K562 (cell line): ENCODE measurements at places on chromosomes 16 and 17. TPM values are rescaled to one million over a fixed set of nuclear protein-coding genes. Genes with fewer than 3 reads are reported as not detected.

GRCh38 chr16:23131436-23131835 lies 17.8 kb downstream of the USP31 start:
- no peak overlapping the region for H3K4me3 ChIP-seq
- no peaks in the 10 kb centered on the region for H3K4me1 ChIP-seq
- H3K36me3 ChIP-seq = no peaks in the 10 kb centered on the region
- DNase-seq = no peak
- no peaks in the 10 kb centered on the region for H3K27me3 ChIP-seq

DNA sequence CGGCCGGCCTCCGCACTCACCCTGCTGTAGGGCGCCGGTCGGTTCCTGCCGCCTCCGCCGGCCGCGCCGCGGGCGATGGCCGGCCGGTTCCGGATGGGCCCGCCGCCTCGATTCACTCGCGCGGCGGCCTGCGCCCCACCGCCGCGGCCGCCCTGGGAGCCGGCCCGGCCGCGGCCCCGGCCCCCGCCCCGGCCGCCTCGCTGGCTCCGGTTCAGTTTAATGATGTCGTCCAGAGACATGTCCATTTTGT lies 158 bp downstream of the ALYREF start:
- no peak for DNase-seq
- H3K4me1 ChIP-seq = peaks cover 12% of the 10 kb centered on the region; the same call in 2 of the 3 replicates
- peak overlapping the region; percentile 97 for H3K27ac ChIP-seq
- H3K36me3 ChIP-seq = peaks cover 71% of the 10 kb centered on the region
- H3K27me3 ChIP-seq = no peaks in the 10 kb centered on the region

Gene CCR7
- total RNA-seq = 1.1 and 1.3 TPM in 2 replicates

GRCh38 chr16:66895689-66895979 lies 15.3 kb downstream of the PDP2 start:
- H3K27me3 ChIP-seq = no peaks in the 10 kb centered on the region
- H3K4me3 ChIP-seq = no peak overlapping the region
- H3K27ac ChIP-seq = no peak overlapping the region
- DNase-seq = no peak
- peaks cover 9% of the 10 kb centered on the region; the same call in 1 of the 3 replicates for H3K36me3 ChIP-seq
- H3K4me1 ChIP-seq = peaks cover 20% of the 10 kb centered on the region

DNA sequence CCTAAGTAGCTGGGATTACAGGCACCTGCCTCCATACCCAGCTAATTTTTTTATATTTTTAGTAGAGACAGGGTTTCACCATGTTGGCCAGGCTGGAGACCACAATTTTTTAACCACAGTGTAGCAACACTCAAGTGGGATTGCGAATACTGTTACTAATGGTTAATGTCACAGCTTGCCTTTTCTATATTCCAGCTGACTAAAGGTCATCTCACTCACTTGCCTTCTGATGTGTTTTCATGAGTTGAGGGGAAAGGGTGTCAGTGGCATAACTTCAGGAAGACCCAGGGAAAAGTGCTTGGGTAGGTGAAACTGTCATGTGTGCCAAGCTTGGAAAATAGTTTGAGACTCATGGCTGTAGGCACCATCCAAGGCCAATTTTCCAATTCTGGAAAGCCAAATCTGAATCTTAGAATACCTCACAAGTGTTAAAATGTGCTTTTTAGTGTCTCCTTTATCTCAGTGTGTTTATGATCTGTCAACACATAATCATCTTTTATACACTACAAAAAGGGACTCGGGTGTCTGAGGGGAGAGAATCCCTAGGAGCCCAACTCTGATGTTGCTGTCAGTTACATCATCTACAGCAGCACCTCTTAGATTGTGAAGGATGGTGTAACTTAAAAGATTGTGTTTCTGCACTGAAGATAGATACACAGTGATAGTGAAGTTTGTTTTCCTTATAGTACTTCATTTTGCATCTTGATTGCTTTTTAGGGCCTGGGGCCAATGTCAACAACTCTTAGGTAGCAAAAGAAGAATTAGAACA lies 27.1 kb downstream of the OGFOD1 start:
- DNase-seq = no peak
- no peaks in the 10 kb centered on the region for H3K27me3 ChIP-seq

Gene TMEM235
- total RNA-seq = not detected in 2 replicates

DNA sequence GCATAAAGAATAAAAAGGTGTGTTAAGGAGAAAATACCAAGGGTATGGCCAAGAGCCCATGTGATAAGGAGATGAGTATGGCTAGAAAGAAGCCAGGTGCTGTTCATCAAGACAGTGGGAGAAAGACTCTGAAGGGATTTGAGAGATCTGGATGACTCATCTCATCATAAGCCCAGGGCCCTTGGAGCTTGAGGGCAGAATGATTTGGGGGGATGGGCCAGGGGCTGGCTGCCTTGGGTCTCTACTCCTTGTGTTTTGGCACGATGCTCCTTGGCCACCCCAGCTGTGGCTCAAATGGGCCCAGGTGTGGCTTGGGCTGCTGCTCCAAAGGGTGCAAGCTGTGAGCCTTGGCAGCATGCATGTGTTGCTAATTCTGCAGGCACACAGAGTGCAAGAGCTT lies 14.5 kb upstream of the TNFRSF13B start:
- peaks cover 38% of the 10 kb centered on the region for H3K27me3 ChIP-seq
- no peaks in the 10 kb centered on the region; the same call in 2 of the 3 replicates for H3K4me1 ChIP-seq
- no peak overlapping the region for H3K4me3 ChIP-seq
- H3K27ac ChIP-seq = no peak overlapping the region
- H3K36me3 ChIP-seq = no peaks in the 10 kb centered on the region

Gene SOST
- total RNA-seq = not detected in 2 replicates

GRCh38 chr16:81875461-81875860 lies 96.4 kb downstream of the PLCG2 start:
- H3K36me3 ChIP-seq = no peaks in the 10 kb centered on the region
- peaks cover 57% of the 10 kb centered on the region for H3K27me3 ChIP-seq
- no peak for DNase-seq
- H3K27ac ChIP-seq = no peak overlapping the region
- 0 out of 3 replicates have a peak, but pooled peaks cover 5% of the 10 kb centered on the region for H3K4me1 ChIP-seq

DNA sequence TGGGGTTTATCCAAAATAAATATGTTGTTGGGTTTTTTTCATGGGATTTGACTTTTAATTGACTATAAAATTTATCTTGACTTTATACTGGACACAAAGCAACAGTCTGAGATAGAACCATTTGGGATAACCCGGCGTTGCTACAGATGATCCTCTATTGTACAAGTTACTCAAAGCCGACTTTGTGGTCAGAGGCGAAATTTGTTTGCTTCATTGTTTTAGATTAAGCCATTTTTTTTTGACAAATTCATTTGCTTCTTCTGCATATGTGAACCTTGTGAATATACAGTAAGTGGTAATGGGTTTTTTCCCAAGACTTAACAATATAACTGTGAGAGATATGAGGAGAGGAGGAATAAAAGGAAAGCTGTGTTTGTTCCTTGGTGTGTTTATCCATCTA lies 11.8 kb downstream of the MYO1D start:
- H3K4me3 ChIP-seq = no peak overlapping the region
- peaks cover 15% of the 10 kb centered on the region for H3K4me1 ChIP-seq
- peaks cover 4% of the 10 kb centered on the region; the same call in 1 of the 3 replicates for H3K36me3 ChIP-seq
- H3K27ac ChIP-seq = no peak overlapping the region
- H3K27me3 ChIP-seq = no peaks in the 10 kb centered on the region

DNA sequence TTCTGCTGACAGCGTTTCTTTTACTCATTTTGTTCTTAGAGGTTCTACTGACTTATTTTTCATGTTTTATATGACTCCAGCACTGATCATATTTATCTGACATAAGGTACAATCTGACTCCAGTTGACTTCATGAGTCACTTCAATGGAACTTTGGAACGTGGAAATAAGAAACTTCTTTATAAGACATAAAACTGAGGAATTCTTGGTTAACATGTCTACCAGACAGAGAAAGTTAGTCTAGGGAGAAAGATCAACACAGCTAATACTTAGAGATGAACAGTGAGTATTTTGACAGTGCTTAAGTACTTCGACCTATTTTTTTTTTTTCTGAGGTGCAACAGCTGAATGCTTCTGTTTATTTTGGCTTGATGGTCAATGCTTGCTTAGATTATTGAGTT lies 679.5 kb downstream of the KCNJ2 start:
- H3K27ac ChIP-seq = no peak overlapping the region
- no peaks in the 10 kb centered on the region for H3K36me3 ChIP-seq
- H3K27me3 ChIP-seq = no peaks in the 10 kb centered on the region
- DNase-seq = no peak
- H3K4me3 ChIP-seq = no peak overlapping the region

Gene SLC52A1
- not detected in 2 replicates for total RNA-seq

GRCh38 chr16:60438894-60439293 lies 1597.3 kb downstream of the CDH8 start:
- H3K4me1 ChIP-seq = no peaks in the 10 kb centered on the region
- no peak overlapping the region for H3K27ac ChIP-seq
- H3K36me3 ChIP-seq = no peaks in the 10 kb centered on the region
- DNase-seq = no peak
- H3K27me3 ChIP-seq = no peaks in the 10 kb centered on the region

DNA sequence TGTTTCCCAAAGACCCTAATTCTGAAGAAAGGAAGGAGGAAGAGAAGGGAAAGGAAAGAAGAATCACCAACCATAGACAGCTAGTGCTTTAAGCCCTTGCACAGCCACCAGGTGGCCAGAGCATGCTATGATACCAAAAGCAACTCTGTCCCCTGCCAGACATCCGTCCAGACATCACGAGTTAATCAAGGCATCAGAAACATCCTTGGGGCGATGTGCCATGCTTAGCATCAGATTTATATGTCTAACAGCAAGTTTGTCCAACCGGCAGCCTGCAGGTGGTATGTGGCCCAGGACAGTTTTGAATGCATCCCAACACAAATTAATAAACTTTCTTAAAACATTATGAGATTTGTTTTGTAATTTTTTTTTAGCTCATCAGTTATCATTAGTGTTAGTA lies 2.9 kb upstream of the CRYBA1 start:
- peak; percentile 44 for DNase-seq
- no peaks in the 10 kb centered on the region for H3K27me3 ChIP-seq
- no peak overlapping the region for H3K4me3 ChIP-seq
- H3K27ac ChIP-seq = no peak overlapping the region

- peaks cover 69% of the 10 kb centered on the region for H3K27me3 ChIP-seq
- H3K27ac ChIP-seq = no peak overlapping the region
- H3K36me3 ChIP-seq = no peaks in the 10 kb centered on the region
- H3K4me1 ChIP-seq = no peaks in the 10 kb centered on the region
- DNase-seq = no peak
- no peak overlapping the region for H3K4me3 ChIP-seq
These were observed 72.9 kb downstream of the JPH3 start for GRCh38 chr16:87675111-87675719.

DNA sequence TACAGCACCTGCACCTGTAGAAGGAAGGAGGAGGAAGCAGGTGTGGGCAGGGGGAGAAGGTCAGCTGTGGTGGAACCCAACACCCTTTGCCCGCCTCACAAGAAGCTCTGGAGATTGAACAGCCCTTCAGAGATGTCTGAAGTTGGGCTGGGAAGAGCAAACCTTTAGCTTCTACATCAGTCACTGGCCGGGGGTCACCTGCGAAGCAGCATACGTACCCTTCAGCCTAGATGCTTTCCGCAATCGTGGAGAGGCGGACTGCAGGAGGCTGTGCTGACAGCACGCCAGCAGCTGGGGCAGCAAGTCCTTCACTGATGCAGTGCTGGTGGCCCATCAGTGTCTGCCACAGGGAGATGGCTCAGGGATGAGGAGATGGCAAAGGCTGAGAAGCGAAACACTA lies 5.2 kb upstream of the HS3ST3B1 start:
- H3K36me3 ChIP-seq = no peaks in the 10 kb centered on the region
- no peak overlapping the region for H3K4me3 ChIP-seq
- H3K27me3 ChIP-seq = peaks cover 6% of the 10 kb centered on the region
- no peak overlapping the region for H3K27ac ChIP-seq
- DNase-seq = no peak

DNA sequence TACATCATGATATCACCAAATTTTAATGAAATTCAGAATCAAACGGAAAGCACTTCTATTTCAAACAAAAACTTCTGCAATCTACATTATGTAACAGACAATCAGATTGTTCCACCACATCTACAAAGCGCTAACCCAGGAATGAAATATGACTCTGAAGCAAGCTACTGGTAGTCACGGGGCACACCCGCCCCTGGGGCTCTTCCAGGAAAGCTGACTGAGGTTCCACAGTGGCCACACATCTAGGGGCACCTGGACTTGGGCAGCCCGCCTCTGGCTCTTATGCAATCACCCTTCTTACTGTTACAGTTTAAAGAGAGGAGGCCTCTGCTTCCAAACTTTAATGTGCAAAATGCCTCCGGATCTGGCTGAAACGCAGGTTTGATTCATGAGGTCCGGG lies 27.5 kb downstream of the ZCCHC14 start:
- H3K27ac ChIP-seq = peak overlapping the region; percentile 54
- H3K27me3 ChIP-seq = no peaks in the 10 kb centered on the region
- peak; percentile 73 for DNase-seq
- H3K36me3 ChIP-seq = no peaks in the 10 kb centered on the region

DNA sequence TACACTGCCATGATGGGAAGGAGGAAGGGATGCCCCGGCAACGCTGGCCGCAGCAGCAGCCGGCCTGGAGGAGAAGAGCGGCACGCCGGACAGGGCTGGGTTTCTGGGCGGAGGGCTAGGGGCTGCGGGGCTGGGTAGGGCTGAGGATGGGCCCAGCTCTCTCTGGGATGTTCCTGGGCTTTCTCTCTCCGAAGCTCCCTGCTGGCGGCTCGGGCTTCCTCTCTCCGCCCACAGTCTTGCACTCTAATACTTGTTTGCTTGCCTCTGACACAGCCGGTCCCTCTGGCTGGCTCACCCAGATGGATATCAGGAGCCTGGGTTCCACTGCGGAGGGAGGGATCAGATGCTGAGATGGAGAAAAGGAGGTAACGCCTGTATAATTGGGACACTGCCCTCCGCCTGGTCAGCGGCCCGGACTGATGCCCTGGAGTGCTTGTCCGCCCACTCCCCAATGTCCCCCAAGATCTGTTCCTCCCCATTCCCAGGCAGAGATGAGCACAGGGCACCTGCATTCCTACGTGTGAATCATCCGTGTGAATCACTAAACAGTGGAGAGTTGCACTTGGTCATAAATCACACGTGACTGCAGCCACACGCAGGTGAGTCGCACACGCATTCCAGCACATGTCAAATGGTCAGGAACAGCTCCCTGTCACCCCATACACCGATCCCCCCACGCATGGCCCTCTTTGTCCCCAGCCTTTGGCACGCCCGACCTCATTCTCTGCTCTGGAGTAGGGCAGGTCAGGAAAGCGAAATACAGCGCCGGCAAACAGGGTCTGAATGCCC lies at the start of gene ALOXE3:
Gene ALOXE3, minus strand, starts transcription at position 535 of the 789 bp plus-strand sequence. Its CDS starts 524 bp downstream, at position 11.
- peak; percentile 31 for DNase-seq
- peak within 1 kb of the TSS; percentile 63; the same call in 2 of the 3 replicates for H3K27ac ChIP-seq
- peaks cover 14% of the 10 kb centered on the region for H3K27me3 ChIP-seq
- peak within 1 kb of the TSS; percentile 65 for H3K4me3 ChIP-seq
- H3K4me1 ChIP-seq = peaks cover 35% of the 10 kb centered on the region

DNA sequence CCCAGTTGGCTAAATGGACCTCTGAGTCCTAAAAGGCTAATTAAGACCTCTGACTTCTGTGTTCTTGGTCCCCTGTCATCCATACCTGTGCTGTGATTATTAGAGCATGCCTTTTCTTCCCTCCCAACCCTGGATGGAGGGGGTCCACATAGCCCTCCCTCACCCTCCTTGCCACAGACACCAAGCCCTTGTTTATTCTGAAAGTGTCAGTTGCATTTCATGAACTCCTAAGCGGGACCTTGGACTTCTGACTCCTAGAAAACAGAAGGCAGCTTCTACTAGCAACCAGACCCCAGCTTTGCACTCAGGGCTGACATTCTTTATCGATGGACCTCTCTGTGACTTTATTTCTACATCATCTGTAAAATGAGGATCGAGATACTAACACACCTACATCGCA lies 33.4 kb upstream of the GOSR2 start:
- peaks cover 11% of the 10 kb centered on the region for H3K4me1 ChIP-seq
- DNase-seq = no peak
- H3K36me3 ChIP-seq = no peaks in the 10 kb centered on the region
- peaks cover 70% of the 10 kb centered on the region for H3K27me3 ChIP-seq
